ENCODE measurements at places on chromosomes 2 and 18. TPM values are rescaled to one million over a fixed set of nuclear protein-coding genes. Genes with fewer than 3 reads are reported as not detected.

The SLC11A1 gene
- 0.09 TPM for total RNA-seq

GRCh38 chr2:152065945-152066344 is 32.9 kb downstream of the CACNB4 start:
- no peak for DNase-seq

DNA sequence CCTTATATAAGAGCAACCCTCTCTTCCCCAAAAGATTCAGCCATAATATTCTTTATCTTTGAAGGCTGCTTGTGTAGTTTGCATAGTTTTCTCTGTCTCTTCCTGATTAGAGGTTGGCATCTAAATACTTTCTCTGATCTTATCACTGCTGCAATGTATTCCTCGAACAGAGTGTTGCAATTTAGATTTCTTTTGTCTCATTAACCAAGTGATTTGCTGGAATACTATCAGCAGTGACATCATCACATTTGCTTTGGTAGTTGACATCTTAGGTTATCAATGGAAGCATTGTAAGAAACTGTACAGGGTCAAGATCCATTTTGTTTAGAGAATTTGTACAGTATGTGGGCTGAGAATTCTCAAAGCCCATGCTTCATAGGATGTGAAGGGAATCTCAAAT is 72.0 kb upstream of the NEUROD1 start:
- DNase-seq: no peak

DNA sequence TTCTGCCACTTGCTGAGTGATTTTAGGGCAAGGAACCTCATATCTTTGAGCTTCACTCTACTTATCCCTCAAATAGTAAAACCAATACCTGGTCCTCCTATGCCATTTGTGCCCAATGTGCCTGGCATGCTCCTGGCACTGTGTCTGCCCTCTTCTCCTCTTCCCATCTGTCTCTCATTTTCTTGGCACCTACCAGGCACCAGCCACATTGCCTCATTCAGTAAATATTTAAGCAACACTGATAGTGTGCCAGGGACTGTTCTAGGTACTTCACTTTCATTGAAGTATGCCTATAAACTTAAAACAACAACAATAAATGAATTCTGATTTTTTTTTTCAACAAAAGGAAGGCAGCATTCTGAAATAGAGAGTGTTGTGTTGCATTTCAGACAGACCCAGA is 15.1 kb upstream of the BOD1L2 start:
- DNase-seq: no peak

The LONRF2 gene
- total RNA-seq: 5.2 TPM

DNA sequence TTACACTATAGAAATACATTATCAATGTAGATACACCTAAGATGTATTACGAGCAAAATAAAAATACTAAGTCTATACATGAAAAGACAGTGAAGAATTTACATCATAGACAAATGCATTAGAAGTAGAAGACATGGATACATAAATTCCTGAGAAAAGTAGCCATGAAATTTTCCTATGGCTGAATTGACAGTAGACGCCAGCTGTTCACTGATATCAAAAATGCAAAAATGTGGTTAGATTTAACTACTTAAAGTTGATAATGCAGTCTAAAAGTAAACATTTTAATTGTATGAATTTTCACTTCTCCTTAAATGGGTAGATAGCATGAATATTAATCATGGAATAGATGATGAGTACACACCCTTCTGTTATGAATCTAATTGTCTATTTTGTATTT is 350.9 kb downstream of the ARHGAP15 start:
- DNase-seq: no peak

DNA sequence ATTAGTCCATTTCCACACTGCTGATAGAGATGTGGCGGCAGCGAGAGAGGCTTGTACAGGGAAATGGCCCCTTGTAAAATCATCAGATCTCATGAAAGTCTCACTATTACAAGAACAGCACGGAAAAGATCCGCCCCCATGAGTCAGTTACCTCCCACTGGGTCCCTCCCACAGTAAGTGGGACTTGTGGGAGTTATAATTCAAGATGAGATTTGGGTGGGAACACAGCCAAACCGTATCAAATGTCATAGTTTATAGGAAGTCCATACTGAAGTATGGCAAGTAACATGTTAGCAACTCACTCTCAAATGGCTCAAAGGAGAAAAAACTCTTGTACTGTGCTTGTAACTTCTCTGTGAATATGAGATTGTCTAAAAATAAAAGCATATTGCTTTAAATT is 56.1 kb downstream of the FARP2 start:
- DNase-seq: no peak

The C1D gene
- 20.2 TPM for total RNA-seq

- no peak for DNase-seq
Measured at GRCh38 chr2:232728785-232729184, 31.7 kb downstream of the GIGYF2 start.

- DNase-seq: no peak
Measured at GRCh38 chr2:159658881-159659873, 42.8 kb upstream of the BAZ2B start.

GRCh38 chr2:9074930-9075329 is 71.4 kb upstream of the MBOAT2 start:
- DNase-seq: no peak

DNA sequence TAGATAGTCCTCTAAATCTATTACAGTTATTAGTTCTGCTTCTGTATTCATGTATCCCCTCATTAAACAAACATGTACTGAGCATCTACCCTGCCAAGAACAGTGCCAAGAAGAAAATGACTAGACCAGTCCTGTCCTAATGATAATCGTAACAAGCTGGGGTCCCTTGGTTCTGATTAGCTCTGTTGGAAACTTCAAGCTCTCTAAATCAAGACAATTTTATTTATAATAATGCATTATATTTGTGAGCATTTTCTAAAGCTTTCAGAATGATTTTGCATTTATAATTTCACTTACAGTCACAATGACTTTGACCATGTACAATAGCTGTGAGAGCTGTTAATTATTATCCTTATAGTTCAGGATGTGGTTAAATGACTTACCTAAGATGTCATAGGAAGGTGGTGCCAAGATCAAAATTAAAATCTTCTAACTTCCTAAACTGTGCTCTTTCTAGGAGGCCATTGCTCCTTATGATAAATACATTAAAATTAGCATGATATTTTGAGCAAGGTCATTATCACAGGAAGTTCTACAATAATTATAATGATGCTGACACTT is 336.5 kb upstream of the SLC39A10 start:
- no peak for DNase-seq

GRCh38 chr2:241762321-241762932 is 14.2 kb upstream of the GAL3ST2 start:
- DNase-seq: no peak

The MFSD2B gene
- 0.61 TPM for total RNA-seq

The RMND5A gene
- total RNA-seq: 36.2 TPM

GRCh38 chr2:208415255-208415654 is 8.7 kb downstream of the PTH2R start:
- no peak for DNase-seq

DNA sequence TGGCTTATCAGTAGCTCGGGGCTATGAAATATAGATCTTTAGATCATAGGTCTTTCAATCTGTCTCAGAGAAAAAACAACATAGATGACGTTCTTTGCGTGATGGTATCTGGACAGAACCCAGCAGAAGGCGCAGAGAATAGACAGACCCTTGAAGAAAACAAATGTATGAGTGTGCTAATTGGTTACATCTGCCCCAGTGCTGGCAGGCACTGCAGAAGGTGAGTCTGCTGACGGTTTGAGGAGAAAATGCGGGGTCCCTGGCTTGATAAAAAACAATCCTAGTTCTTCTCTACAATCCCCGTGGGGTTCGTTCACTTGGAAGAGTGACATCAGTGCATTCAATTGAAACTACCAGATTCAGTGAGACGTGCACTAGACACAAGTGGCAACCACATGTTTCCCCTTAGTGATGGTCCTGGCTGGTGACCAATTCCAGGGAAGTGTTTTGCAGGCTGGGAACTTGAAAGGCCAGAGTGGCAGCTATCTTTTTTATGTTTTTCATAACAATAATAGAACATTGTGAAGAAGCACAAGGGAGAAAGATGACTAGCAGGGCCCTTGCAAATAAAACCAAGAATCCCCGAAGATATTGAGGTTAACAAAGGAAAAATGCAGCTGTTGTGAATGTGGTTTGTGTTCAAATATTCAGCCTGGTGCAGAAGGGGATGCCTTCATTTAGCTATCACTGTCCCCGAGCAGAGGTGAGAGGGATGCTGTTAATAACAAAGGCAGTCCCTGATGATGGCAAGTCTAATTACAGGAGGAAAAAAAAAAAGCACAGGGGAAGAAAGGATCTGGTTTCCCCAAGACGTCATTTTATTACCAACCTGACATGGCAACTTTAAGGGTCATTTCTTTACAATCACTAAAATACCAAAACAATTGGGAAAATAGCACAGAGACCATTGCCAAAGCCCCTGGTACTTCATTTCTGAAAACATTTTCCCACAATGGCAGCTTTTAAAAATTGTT is 337.6 kb upstream of the FIGN start:
- no peak for DNase-seq

The EPB41L3 gene
- 13.1 TPM for total RNA-seq

DNA sequence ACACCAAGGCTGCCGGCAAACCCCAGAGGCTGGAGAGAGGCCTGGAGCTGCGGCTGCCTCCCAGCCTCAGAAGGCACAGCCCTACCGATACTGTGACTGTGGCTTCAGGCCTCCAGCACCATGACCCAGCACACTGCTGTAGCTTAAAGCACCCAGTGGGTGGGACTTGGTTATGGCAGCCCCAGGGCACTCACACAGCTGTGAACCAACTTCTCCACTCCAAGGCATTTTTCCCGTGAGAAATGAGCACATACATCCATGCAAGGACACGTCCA is 199.5 kb downstream of the NDUFA10 start:
- DNase-seq: no peak

DNA sequence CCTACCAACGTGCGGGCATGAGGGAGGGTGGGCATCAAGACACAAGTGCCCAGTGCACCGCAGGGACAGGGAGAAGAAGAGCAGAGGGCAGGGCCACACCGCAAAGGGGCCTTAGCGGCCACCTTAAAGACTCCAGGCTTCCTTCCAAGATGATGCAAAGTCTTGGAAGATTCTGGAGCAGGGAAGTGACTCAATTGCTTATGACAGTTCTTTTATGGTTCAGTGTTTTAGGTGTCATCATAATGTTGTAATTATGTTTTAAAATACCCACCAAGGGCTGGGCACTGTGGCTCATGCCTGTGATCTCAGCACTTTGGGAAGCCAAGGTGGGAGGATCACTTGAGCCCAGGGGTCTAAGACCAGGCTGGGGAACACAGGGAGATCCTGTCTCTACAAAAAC is 44.5 kb upstream of the SEMA4C start:
- DNase-seq: no peak

- no peak for DNase-seq
Measured at GRCh38 chr18:41396211-41396610, 558.8 kb upstream of the PIK3C3 start.

DNA sequence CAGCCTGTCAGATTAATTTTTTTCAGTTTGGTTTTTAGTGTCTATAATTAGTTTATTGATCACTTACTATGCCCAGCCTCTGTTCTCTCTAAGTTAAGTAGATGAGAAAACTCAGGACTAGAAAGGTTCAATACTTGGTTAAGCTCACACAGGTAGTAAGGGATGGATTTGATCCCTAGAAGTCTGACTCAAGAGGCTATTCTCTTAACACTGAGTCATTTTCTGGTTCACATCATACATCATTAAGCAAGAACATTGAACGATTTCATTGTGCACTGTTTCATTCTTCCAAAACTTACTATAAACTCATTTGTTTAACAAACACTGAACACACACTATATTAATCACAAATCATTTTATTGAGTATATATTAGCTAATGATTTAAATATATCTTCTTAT is 54.1 kb upstream of the SLC38A11 start:
- DNase-seq: no peak
